Amniotic stem cell (primary cell): ENCODE measurements at places on chromosomes 3 and 15.

GRCh38 chr3:115301364-115301860 lies 154.3 kb upstream of the ZBTB20 start:
- no peak for DNase-seq

DNA sequence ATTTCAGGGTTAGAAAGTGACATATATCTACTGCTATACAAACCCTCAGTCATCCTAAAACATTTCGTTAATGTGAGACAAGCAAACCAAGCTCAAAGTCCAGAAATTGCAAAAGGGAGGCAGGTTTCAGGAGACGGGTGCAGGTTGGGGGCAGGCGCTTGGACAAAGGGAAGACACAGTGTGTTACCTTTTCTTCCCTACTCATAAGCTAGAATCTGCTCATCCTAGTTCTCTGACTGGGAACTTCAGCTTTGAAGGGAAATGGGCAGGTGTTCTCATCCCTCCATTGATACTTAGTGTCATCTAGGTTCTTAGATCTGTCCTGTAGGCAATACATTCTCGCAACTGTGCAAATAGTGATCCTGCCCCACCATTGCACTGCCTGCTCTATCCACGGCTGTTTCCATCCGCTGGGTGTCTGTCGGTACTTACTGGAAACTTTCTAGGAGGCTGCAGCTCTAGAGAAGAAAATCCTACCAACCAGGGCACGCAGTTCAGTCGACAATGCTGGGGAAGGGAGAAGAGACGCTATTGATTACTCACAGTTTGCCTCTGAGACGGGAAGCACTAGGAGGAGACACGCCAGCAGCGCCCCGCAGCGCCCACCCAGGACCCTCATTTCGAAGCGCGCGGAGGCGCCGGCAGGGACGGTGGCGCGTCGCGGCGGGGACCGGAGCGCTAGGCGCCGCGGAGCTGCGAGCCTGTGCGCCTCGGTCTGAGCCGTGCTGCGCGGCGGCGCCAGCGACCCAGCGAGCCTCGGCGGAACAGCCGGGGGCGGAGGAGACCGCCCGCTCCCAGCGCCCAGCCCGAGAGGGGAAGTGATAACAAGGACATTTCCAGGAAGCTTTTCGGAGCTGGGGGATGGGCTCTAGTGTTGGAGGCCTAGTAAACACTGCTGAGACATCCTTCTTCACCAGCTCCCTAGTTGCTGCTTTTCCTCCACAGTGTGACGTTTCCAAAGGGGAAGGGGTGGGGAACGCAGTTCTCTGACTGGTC lies at the start of gene PROS1:
TSS of gene PROS1 (minus strand) at position 766 of the 996 bp plus-strand sequence. CDS start at position 619, 147 bp downstream.
- DNase-seq, result peak; percentile 60

DNA sequence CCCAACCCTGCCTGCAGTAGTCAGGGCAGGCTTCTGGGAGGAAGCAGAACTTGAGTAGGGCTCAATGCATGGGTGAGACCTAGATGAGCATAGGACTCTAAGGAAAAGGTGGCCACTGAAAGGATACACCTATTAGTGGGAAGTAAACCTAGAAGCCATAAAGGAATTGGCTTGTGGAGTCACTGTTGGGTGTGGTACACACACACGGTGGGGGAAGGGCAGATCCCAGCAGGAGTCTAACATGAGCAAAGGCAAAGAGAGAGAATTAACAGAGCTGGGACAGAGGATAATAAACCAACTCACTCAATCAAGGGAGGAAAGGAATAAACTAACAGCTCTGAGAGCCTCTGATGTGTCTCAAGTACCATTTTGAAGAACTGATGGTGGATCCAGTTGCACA lies 23.1 kb downstream of the DAPK2 start:
- no peak for DNase-seq

- DNase-seq, result no peak
Measured at GRCh38 chr3:108322352-108322751, 26.0 kb downstream of the HHLA2 start.

DNA sequence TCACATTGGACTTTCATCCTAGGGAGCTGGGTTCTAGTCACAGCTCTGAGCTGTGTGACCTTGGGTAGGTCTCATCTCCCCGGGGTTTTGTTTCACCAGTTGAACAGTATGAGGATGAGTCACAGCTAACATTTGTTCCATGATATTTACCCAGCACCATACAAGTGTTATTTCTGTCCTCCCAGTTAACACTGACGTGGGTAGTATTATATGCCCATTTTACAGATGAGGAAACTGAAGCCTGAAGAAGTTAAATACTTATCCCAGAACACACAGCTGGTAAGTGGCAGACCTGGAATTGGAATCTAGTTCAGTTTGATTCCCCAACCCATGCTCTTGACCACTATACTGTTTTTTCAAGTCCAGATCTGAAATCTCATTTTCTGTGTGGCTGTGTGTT lies 908 bp upstream of the RARB start:
- no peak for DNase-seq

DNA sequence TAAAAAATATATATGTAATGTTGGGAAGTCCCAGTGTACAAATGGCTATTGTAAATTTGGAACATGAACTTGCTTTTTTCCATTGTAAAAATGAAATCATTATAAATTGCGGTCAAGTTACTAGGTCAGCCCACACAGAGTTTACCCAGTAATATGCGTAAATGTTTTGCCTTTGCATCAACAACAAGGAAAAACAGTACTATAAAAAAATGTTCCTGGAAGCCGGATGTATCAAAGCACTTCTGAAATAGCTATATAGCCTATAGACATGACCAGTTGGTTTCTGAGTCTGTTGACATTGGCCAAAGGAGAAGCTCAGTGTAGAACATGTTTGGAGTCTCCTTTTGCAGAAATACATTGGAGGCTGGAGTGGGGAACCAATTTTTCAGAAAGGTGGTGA lies 23.2 kb downstream of the CTNNB1 start:
- no peak for DNase-seq

DNA sequence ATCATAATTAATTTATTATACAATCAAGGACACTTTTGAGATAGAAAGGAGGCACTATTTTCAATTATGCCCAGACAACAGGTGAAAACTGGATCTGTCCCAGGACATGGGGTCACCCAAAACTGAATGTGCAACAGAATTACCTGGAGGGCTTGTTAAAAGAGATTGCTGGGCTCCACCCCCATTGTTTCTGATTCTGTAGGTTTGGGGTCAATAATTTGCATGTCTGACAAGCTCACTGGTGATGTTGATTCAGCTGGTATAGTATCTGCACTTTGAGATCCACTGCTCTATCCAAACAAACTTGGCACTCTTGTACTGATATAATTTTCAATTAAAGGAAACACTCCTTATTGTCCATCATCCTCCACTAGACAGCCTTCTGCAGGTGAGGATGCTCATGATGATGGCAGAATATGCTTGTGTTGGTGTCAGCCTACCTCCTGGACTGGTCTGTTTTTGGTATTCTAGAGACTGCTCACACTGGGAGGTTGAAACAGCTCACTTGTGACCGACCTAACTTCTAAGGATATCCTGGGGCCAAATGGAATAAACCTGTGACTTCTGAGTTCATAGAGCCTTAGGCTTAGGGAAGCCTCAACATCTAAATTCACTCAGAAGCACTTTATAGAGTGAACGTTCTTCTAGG lies 2.2 kb downstream of the P2RY14 start:
- DNase-seq, result no peak

- no peak for DNase-seq
Measured at GRCh38 chr15:83581381-83581780, 72.5 kb upstream of the ADAMTSL3 start.

DNA sequence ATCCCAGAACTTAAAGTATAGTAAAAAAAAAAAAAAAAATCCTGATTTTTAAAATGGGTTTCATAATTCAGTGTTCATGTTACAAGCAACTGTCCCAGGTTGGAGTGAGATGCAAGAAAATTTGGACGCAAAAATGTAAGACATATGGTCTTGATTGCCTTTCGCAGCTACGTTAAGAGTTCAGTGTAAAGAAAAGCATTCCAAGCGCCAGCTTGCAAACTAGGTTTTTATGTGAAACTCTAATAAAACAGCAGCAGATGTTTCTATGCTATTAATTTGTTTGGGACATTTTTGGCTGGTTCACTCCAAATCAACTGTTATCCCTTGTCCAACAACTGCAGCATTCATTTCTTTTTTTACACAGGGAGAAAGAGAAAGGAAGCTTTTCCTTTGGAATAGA lies 957.8 kb downstream of the ROBO1 start:
- no peak for DNase-seq

DNA sequence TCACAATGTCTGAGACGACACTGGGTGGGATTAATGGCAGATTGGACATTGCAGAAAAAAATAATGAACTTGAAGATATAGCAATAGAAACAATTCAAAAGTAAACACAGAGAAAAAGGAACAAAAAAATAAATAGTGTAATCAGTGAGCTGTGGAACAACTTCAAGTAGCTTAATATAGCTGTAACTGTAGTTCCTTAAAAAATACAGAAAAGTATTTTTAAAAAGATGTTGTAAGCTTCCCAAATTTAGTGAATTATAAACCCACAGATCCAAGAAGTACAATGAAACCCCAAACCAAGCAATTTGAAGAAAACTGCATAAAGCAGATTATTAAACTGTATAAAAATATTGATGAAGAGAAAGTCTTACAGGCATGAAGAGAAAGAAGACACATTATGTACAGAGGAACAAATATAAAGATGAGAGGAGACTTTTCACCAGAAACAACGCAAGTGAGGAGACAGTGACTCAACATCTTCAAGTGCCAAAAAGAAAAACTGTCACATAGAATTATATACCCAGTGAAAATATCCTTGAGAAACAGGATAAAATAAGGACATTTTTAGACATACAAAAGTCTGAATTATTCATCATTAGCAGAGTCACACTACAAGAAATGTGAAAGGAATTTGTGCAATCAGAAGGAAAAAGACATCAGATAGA lies 176.4 kb downstream of the NFKBIZ start:
- no peak for DNase-seq

- no peak for DNase-seq
Measured at GRCh38 chr3:43753741-43754715, 63.3 kb downstream of the ABHD5 start.

DNA sequence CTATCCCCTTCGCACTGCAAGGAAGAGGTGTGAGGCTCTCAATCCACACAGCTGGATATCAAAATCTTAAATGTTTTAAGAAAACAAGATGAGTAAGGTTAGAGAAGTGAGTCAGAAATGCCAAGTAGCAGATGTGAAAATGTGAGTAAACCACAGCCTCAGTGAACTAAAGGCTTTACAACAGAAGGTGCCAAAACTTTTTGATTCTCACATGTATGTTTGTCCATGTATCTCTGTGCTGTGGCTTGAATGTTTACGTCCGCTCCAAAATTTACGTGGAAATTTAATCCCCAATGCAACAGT lies 126.8 kb upstream of the PFN2 start:
- no peak for DNase-seq

DNA sequence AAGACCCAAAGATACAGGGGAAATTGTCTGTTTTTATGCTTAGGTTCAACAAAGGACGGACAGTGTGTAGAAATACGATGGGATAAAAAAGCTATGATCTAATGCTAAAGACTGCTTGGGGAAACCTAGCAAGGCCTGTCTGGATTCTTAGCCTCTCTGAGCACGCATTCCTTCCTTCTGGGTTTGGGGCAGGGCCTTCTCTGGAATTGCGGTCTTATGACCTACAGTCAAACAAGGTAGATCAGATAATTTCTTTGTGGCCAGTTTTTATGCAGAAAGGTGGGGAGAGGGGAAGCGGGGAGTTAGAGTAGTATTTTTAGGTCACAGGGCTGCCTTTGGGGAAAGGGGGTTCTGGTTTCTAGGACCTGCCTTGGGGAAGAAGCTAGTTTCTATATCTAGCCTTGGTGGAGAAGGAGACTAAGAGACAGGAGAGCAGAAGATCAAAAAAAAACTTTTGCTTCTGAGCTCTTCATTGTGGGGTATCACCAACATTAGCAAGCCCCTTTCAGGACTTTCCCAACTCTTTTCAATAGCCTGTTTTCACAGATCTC lies 39.1 kb upstream of the LIPC start:
- no peak for DNase-seq

- DNase-seq, result peak; percentile 97
Measured at GRCh38 chr3:120596116-120596852, at the start of gene NDUFB4. NDUFB4 (plus strand) TSS chr3:120596336; CDS start chr3:120596360, 24 bp downstream.

DNA sequence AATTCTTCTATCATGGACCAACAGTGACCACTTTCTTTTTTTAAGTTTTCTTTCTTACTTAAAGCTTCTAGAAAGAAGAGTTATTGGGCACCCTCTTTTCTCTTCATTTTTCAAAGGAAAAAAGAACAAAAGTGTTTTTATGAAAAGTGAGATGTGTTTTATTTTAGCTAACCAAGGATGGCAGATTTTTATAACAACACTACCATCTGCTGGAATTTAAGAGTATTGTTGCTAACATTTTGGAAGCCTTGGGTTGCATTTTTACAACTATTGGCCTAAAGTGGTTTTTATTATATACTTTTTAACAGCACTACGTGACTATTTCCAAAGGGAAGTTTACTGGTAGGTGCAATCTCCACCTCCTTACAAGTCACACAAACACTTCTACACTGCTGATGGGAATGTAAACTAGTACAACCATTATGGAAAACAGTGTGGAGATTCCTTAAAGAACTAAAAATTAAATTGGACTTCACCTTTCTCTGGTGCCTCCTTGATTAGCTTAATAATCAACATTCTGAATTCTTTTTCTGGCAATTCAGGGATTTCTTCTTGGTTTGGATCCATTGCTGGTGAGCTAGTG lies 237.7 kb upstream of the AGTR1 start:
- DNase-seq, result no peak

GRCh38 chr3:95407709-95408463 lies 1345.0 kb downstream of the NSUN3 start:
- DNase-seq, result no peak

DNA sequence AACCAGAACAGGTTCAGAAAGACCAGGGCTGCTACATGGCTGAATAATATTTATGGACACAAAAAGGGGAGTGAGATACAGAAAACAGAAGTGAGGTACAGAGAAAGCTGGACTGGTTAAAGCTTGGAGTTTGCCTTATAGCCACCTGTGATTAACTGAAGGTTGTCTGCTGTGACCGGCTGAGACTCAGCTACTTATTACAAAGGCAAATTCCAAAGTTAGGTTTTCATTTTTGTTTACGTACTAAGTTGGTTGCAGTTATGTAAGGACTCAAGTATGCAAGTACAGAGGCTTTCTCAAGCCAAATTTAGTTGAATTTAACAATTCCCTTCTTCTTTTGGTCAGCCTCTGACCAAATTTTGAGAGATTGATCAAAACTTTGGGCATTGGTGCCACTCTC lies 264.6 kb downstream of the THSD4 start:
- no peak for DNase-seq

DNA sequence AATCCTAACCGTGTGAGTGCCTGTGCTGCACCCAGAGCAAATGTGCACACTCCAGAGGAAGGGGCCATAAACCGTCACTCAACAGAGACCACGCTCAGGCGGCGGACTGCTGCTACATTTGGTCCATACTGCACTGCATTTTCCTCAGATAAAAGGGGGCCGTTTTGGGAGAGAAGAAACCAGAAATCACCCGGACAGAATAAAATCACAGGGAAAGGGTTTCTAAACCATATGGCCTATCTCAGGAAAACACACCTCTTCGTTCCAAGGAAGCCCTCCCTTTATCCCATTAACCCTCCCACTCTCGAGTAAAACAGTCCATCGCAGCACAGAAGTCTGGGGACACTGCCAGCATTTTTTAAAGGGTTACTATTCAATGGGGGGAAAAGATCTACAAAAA lies 7.6 kb downstream of the IL17RD start:
- DNase-seq, result no peak

- DNase-seq, result no peak
Measured at GRCh38 chr15:85639752-85640381, 154.9 kb downstream of the KLHL25 start.
